ENCODE measurements at places on chromosomes 6 and 20. TPM values are rescaled to one million over a fixed set of nuclear protein-coding genes. Genes with fewer than 3 reads are reported as not detected.

DNA sequence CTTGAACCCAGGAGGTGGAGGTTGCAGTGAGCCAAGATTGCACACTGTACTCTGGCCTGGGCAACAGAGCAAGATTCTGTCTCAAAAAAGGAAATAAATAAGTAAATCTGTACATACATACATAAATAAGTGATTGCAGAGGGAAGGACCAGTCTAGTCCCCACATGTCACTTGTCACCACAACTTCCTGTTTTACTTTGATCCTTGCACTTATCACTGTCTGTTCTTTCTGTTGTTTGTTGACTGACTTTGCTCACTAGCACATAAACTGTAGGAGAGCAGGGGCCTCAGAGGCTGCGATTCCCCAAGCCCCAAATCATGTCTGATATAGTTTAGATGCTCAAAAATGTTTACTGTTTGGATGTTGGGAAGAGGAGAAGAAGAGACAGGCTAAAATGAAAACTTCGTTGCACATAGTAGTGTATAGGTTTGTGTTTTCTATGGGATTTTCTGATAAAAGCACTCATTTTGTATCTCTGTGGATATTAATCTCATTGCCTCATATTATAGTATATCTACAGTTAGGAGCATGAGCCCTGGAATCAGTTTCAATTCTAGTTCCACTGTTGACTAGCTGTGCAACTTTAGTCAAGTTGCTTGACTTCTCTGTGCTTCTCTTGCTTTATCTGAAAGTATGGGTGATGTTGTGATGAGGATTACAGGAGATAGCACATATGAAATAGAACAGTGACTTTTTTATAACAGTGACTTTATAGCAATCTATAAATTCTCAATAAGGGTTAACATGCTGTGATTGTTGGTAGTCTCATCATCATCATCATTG, 165.0 kb downstream of the TBC1D7 start:
- no peak for DNase-seq

GRCh38 chr6:8029243-8029870, 34.8 kb downstream of the BLOC1S5 start:
- DNase-seq = no peak

RAD21L1 gene
- total RNA-seq = not detected

STAU1 gene
- total RNA-seq = 46.4 TPM

DNA sequence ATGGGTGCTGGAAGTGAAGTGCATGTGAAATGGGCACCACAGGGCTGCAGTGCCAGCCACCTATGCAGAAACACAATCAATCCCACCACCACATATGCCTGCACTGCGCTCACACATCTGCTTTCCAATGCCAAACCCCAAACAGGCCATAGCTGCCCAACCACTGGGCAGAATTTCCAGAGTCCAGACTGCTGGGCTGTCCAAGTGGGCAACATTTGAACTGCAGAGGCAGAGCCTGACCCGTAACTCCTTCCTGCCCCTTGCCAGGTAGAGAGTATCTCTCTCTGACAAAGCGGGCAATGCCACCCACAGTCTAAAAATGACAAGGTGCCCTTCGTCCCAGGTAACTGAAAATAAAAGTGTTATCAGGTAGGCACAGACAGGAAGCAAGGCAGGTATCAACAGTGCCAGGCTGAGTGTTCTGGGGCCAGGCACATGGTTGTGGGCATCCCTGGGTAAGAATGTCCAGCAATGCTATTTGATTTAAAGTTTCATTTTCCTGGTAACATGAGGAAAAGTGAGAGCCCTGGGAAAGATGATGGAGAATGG, 79.5 kb downstream of the FOXA2 start:
- DNase-seq = no peak

APOM gene
- total RNA-seq = 0.69 TPM

- DNase-seq = no peak
These were observed 445.8 kb downstream of the HTR1B start for GRCh38 chr6:77017537-77017936.

DNA sequence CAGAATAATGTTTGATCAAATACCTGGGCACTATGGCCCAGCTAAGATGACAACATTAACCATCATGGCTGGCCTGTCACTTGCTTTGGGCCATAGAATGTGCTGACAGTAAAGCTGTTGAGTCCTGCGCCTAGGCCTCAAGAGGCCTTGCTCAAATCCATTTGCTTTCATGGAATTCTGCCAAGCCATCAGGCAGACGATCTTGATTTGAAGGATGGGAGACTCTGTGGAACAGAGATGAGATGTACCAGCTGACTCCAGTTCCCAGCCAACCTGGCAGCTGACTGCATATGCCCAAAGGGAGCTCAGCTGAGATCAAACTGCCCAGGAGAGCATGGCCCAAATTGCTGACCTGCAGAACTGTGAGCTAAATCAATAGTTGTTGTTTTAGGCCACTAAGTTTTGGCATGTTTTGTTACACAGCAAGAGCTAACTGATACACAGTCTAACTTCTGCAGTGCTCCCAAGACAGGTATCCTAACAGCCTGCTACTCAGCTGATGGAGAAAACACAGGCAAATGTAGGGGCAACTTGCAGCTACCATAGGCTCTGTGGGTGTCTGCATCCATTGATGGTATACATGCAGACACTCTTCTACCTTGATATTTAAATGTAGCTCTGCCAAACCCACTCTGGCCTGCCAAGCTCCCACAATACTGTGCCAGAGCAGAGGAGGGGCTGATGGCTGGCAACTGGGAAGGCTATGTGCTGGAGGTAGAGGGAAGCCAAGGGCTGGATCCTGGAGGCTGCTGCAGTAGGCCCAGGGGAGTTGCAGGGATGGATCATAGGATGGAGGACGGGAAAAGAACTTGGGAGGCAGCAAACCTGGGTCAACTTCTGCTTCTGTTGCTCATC, 55.2 kb upstream of the RNF24 start:
- no peak for DNase-seq
